ENCODE measurements at places on chromosomes 4 and X.

GRCh38 chr4:118889312-118889691 is 648 bp downstream of the SYNPO2 start:
- DNase-seq: no peak

- no peak for DNase-seq
Observed at GRCh38 chr4:176818531-176818930, 25.8 kb upstream of the VEGFC start.

GRCh38 chr4:48504352-48504751 is 14.3 kb downstream of the ZAR1 start:
- no peak for DNase-seq

GRCh38 chr4:3706565-3707422 is 59.4 kb upstream of the ADRA2C start:
- no peak for DNase-seq

GRCh38 chrX:18047491-18047890 is 173.2 kb downstream of the BEND2 start:
- DNase-seq: no peak

GRCh38 chr4:53840643-53841042 is 223.8 kb downstream of the CHIC2 start:
- DNase-seq: no peak

DNA sequence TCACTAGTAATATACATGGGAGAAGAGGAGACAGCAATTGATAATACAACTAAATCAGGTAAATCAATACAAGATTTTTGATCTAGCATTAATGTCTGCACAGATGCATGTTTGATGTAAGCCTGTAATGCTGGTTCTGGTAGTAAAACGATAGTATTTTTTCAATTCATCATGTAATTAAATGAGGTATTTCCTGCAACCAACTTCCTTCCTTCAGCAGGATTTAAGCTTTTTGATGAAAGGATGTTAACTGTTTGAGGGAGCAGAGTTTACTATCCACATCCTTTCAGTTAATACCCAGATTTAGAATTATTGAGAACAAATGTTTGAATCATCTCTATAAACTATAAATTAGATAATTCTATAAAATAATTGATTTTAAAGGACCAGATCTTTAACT is 31.4 kb upstream of the NFKB1 start:
- DNase-seq: no peak

DNA sequence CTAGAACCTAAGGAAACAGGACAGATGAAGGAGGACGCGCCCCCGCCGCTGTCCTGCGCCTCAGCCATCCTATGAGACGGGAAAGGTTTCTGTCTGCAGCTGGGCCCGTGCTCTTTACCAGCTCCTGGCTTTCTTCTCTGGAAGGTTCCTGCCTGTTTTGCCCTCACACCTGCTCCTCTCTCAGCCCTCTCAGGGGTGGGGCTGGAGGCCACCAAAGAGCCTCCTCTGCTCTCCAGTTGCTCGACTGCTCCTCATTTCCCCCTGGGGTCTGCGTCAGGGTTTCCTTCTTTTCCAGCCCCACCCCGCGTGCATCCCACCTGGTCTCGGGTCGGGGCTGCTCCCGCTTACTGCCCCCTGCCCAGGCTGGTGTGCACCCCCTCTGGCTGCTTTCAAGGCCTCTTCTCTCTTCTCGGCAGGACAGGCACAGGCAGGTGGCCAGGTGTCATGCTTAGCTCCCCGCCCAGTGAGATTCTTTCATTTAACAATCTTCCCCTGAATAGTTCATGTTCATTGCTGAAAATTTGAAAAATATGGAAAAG is 4.6 kb downstream of the HTT-AS start:
- DNase-seq: no peak

DNA sequence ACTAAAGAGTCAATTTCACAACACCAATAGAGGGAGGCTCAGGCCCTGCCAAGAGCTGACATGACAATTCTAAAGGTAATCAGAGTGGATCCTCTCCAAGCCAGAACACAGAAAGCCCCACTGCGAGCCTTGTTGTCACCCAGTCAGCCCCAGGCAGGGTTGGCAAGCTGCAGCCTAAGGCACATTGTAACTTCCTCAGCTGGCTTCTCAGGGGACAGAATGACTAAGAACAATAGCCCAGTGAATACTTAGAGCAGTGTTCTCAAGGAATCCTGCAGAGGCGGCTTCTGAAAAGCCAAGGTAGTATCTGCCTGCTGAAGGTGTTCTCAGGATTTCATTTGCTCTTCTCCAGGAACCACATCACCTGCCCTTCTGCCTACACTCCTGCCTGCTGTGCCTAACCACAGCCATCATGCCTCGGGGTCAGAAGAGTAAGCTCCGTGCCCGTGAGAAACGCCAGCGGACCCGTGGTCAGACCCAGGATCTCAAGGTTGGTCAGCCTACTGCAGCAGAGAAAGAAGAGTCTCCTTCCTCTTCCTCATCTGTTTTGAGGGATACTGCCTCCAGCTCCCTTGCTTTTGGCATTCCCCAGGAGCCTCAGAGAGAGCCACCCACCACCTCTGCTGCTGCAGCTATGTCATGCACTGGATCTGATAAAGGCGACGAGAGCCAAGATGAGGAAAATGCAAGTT is at the start of gene MAGEB4:
TSS of gene MAGEB4 (plus strand) at position 277 of the 692 bp plus-strand sequence. CDS start at position 413, 136 bp downstream.
- DNase-seq: no peak

DNA sequence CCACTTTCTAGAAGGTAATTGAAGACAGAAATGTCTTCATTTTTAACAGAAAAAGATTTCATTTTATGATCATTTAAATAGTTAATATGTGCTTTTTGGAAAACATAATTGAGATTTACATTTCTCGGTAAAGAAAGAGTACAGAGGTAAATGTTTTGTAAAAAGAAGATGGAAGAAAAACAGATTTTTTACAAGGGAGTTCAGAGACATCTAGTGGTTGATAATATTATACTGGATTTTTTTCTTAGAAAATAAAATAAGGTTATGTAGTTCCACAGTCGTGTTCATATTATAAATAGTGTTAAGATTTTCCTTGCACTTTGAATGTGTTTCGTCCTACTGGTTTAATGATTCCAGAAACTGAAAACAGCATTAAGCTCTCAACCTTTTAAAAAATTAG is 60.6 kb downstream of the SMARCA1 start:
- DNase-seq: no peak

- no peak for DNase-seq
Observed at GRCh38 chrX:40623139-40623536, at the start of gene MPC1L. Gene MPC1L (plus strand): TSS chrX:40623428. CDS start chrX:40623566, 138 bp downstream.

GRCh38 chr4:174592985-174593335 is 70.7 kb upstream of the HPGD start:
- DNase-seq: no peak

- DNase-seq: no peak
Observed at GRCh38 chr4:91118597-91118996, 991.4 kb downstream of the CCSER1 start.

DNA sequence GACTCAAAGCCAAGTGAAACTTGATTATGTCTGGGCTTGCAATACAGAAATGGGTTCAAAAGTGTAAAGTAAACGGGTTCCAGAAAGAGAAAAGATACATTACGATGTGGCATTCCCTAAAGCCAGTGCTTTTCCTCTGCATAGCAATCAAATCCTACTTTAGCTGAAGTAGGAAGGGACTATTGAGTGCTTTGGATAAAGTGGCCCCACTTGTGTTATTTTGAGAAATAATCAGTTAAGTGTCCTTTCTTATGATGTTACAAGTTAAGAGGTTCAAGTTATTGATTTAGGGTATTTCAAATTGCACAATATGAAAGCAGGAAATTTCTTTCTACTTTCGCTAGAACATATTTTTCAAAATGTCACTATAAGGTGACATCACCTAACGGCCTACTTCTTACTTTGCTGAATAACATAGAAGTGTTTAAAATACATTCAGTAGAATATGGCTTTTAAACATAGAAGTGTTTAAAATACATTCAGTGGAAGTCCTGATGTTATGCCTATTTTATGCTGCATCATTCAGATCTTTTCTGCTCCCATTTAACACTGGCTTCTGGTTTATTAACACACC is 235.2 kb downstream of the DTHD1 start:
- no peak for DNase-seq

- DNase-seq: no peak
Observed at GRCh38 chr4:2250357-2251072, 8.6 kb upstream of the HAUS3 start.

DNA sequence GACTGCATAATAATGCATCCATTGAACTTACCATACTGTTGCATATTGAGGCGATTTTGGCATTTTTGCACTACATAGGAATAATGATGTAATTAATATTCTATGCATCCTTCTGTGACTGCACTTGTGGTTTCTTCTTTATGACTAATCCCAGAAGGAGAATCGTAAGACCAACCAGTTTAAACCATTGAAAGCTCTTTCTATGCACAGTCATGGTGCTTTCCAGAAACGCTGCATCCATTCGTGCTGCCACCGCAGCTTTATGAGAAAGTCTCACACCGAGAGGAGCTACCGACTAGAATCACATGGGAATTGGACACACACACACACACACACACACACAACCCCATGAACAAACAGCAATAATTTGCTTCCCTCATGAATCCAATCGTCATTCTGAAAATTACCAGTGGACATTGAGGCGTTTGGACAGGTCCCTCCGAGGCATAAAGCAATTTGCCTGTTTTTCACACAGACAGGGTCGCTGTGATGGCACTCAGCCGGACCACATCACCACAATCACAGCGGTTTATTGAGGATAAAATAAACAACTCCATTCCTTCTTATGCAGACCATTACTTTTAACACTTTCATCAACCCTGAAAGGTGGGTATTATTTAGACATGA is 64.2 kb downstream of the PACRGL start:
- DNase-seq: no peak

DNA sequence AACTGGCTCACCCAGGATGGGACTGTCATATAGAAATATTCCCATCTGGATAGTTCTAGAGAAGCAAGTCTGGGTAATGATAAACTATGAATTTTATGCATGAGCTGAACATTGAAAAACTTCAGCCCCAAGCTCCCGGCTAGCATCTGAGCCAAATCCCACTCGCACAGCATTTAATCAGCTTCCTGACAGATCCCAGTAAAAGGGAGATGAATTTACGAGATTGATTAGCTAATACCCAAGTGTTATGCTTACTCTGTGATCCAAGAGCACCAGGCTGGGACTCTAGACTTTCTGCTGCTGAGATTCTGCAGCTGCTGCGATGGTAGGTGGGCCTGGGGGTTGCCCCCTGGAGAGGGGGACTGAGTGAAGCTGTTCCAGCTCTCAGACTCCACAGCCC is 28.0 kb downstream of the FRMPD3 start:
- no peak for DNase-seq

GRCh38 chrX:65821721-65822496 is 154.5 kb downstream of the MSN start:
- DNase-seq: no peak

GRCh38 chr4:188989371-188989770 is 850.1 kb downstream of the TRIML1 start:
- DNase-seq: no peak

GRCh38 chrX:96538104-96538725 is 146.4 kb upstream of the DIAPH2 start:
- no peak for DNase-seq

DNA sequence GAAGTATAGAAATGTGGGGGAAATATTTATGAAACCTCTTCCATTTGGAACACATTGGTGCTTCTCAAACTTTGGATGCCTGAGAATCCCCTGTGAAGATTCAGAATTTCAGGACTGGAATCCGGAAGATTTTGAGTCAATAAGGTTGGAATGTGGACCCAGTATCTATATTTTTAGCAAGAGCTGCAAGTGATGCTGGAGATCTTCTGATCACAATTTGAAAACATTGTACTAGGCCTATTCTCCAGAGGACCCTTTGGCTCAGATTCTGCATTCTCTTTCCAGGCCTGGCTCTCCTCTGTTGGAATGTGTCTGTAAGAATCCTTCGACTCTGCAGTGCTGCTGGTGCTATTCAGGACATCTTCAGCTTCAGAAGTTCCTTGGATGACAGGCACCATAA is 2.4 kb upstream of the PKD2 start:
- DNase-seq: no peak

DNA sequence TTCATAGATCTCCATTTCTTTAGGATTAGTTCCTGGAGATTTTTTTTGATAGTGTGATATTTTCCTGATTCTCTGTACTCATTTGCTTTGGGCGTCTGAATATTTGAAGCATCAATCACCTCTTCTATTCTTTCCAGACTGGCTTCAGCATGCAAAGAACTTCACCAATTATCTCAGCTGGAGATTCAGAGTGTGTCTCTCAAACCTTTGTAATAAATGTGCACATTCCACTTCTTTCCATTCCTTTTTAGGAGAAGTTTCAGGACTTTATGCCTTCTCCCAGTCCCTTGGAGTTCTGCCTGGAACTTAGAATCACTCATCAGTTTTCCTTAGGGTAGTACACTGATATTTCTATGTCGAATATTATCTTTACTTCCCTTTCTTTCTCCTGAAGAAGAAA is 334.8 kb downstream of the TEX13C start:
- DNase-seq: no peak

GRCh38 chr4:77950203-77950602 is 87.6 kb downstream of the MRPL1 start:
- DNase-seq: no peak

DNA sequence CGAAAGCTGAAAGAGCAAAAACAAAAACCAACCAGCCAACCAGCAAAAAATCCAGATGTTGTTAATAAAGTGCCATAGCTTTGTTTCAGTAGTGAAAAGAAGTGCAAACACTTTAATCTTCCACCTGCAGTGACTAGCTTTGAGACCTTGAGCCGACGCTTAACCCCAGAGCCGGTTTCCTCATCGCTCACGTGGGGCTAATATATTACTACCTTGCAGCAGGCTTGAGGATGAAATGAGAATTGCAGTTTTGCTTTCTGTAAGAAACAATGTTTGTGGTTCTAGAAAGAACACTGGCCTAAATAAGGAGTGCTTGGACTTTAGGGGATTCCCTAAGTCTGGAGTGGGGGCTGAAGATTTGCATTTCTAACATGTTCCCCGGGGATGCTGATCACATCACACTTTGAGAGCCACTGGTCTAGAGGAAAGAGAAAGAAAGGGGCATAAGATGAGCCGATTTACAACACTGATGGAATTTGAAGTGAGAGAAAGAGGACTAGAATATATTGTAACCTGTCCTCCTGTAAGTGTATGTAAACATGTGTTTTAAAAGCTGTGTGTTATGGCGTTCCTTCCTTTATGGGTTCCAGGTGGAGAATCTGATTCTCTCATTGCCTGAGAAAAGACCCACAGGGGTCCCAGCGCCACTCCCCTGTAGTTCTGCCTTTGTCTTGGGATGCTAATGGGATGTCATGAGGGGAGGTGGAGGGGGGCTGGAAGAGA is 1.4 kb downstream of the FGF2 start:
- DNase-seq: no peak

DNA sequence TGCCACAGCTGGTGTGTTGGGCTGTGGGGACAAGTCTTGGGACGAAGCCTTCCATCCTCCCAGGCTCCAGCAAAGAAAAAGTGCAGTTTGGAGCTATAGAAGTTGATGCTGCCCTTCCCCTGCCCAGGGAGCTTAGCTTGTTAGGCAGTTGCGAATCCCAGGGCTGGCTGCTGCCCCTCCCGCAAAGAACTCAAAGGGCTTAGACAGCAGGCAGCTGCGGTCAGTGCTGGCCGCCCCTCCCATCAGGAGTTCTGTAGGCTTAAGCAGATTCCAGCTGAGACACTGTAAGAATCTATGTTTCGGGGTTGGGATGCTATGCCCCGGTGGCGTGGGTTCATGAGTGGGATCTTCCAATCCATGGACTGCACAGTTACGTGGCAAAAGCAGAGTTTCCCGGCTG is 956.7 kb downstream of the GLUD2 start:
- no peak for DNase-seq
